ENCODE measurements at places on chromosomes 7 and 10.
A peak's percentile ranks its signal among the peaks of the same experiment; 100 is the strongest.

GRCh38 chr10:43957267-43958070 lies 308.8 kb upstream of the ZNF32 start:
- no peak for DNase-seq

- DNase-seq: no peak
Observed at GRCh38 chr7:68691261-68692216, 906.7 kb upstream of the AUTS2 start.

DNA sequence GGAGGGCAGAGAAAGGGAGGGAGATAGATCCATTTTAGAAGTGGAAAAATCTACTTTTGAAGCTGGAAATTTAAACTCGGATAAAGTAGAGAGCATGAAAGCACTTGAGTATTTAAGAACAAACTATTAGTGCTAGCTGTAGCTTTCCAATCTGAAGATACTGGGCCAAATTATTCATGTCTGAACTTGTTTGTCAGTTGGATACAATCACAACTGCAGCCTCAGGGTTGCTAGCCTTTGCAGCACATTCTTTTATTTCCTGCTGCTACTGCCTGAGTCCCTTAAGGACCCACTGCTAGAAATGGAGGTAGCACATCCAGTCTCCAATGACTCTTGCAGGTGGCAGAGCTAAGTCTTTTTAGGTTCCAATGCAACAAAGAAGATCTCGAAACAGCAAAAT lies 8.3 kb upstream of the SLC25A13 start:
- no peak for DNase-seq

- DNase-seq: no peak
Observed at GRCh38 chr7:90552521-90552920, 43.6 kb upstream of the CDK14 start.

GRCh38 chr7:80047032-80047431 lies 87.6 kb upstream of the GNAI1 start:
- no peak for DNase-seq

DNA sequence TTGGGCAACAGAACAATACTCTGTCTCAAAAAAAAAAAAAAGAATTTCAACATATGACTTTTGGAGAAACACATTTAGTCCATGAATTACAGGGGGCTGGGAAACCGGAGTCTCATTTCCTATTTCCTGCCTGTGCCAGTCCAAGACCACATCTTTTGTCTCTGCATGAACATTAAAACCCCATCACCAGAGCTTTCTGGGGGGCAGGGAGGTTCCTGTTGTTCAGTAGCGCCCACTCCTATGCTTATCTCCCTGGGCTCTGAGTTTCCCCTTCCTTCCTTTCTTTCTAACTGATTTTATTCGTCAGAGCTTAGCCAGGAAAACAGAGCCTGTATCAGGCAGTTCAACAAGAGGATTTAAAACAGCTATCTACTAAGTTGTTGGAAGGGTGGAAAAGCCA lies 119.3 kb downstream of the CALN1 start:
- DNase-seq: no peak

DNA sequence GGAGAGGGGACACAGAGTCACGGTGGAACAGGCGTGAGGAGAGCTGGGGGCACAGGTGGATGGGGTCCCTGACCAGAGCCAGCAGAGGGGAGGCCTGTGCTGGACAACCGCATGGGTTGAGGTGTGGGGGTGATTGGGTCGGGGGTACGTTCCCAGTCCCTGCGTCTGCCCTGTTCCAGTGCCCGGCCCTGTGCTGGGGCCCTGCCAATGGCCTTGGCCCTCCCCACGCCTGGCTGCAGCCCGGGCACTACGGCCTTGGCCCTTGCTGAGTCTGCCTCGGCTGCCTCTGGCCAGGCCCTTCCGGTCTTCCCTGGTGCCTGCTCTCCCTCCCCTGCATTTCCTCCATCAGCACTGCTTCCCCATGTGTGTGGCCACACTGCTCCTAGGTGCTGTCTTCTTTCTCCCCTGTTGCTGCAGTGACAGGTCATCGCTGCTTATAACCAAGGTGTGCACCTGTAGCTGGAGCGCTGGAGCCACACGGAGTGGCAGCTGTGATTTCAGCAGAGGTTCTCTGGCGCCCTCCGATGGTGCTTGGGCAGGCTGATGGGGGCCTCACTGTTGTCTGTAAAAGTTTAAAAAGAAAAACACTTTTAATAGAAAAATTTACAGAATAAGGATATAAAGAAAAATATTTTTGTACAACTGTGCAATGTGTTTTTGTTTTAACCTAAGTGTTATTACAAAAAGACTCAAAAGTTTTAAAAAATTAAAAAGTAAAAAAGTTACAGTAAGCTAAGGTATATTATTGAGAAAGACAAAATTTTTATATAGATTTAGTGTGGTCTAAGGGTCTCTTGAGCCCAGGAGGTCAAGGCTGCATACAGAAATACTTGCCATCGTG lies 45.2 kb upstream of the BHLHA15 start:
- peak; percentile 22 for DNase-seq

DNA sequence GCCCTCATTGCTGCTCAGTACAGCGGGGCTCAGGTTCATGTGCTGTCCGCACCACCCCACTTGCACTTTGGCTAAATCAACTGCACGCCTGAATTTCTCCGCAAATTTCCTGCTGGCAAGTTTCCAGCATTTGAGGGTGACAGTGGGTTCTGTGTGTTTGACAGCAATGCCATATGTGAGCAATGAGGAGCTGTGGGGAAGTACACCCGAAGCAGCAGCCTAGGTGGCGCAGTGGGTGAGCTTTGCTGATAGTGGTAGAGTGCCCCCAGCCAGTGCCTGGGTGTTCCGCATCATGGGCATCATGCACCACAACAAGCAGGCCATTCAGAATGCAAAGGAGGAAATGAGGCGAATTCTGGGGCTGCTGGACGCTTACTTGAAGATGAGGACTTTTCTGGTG lies 103.9 kb upstream of the POT1 start:
- DNase-seq: no peak

DNA sequence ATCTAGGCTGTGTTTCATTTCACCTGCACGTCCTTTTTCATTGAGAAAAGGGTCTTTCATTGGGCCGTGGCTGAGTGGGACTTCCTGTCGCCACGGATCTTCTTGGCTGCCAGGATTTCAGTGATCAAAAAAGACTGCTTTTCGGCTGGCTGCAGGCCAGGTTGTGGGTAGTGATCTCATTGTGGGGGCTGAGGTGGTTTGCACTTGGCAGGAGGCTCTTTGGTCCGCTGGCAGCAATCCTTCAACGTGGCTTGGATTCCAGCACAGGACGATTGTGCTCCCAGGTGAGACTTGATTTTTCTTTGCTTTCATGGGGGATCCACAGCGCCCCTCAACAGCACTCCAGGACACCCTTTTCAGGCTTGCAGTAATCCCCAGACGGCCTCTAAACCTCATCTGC lies 29.0 kb upstream of the ZNF273 start:
- no peak for DNase-seq

GRCh38 chr10:68166871-68167585 lies 57.7 kb downstream of the MYPN start:
- no peak for DNase-seq

DNA sequence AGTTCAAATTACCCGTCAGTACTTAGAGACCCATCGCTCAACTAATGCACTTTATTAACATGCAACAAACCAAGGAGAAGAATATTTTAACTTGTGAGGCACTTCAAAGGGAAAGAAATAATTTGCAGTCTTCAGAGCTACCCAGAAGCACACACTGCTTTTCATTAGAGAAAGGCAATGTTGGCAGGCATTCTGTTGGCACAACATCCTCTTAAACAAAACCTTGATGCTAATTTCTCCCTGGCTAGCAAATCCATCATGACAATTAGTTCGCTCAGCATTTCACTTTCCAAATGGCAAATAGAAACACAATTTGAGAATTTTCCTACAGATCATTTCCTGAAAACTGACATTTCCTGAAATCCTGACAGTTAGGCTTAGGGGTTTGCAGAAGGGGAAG lies 155.6 kb upstream of the FAM13C start:
- no peak for DNase-seq

- no peak for DNase-seq
Observed at GRCh38 chr7:127600885-127601284, 7.3 kb downstream of the FSCN3 start.

GRCh38 chr7:80659120-80660055 lies 20.9 kb downstream of the CD36 start:
- no peak for DNase-seq

GRCh38 chr7:80482950-80483349 lies 28.9 kb downstream of the GNAT3 start:
- DNase-seq: no peak

- no peak for DNase-seq
Observed at GRCh38 chr7:79741684-79742083, 288.2 kb upstream of the MAGI2 start.

- no peak for DNase-seq
Observed at GRCh38 chr10:45373003-45373575, 927 bp upstream of the ALOX5 start.

- no peak for DNase-seq
Observed at GRCh38 chr10:106395041-106395749, 769.3 kb downstream of the SORCS1 start.

DNA sequence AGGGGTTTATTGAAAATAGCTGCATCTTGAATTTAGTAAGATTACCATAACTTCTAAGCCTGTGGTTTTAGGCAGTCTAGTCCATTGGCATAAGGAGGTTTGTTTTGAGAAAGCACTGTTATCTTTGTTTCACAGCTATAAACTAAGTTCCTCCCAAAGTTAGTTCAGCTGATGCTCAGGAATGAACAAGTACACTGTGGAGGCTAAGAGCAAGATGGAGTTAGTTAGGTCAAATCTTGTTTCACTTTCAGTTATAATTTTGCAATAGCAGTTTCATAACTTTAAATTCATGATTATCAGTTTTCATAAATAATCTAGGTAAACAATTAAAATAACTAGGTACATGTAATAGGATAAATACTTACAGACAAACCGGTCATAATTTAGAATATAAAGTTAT lies 15.4 kb downstream of the SEC61G start:
- DNase-seq: no peak

GRCh38 chr10:51955696-51956095 lies 256.3 kb upstream of the CSTF2T start:
- no peak for DNase-seq

DNA sequence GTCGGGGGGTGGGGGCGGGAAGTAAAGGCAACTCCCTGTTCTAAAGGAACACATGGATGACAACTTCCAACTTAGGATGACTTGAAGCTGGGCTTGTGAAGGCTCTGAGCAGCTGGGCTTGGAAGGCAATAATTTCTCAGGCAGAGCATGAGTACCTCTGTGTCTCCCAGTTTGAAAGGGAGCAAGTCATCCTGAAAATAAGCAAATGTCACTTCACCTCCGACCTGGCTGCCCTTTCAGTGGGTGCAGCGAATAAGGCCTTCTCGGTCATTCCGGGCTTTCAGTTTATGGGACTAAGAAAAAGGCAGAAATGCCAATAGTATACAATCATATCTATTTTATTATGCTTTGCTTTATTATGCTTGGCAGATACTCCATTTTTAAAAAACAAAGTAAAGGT lies 15.3 kb upstream of the ADAMTS14 start:
- DNase-seq: no peak

DNA sequence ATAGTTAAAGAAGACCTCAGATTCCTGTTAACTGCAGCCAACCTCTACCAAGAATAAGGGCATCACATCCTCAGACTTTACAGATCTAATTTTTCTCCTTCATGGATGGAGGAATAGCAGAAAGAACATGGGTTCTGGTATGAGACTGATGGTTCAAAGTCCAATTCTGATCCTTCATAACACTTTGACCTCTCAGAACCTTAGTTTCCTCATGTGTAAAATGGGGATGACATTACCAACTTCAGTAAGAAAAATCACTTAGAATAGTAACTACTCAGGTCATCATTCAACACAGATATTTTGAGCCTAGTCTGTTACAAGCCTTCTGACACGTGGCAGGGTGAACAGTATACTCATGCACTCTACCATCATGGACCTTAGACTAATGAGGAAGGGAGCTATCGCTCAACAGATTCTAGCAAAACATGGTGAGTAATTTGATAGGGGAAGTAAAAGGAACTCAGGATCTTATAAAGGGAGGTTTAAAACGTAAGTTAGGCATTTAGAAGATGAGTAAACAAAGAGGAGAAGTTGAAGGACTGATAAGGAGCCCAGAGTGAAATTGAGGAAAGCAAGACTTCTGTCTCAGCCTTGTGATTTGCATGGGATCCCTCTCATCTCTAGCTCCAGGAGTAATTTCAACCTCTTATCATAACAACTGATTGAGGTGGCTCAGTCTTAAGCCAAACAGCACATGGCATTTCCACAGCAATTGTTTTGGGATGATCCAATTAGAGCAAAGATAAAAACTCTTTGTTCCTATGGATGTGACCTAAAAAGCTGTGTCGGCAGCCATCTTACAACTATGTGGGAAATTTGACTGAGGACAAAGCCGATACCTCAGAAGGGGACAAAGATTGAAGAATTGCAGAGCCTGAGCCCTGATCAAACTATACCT lies 69.2 kb upstream of the TCF7L2 start:
- DNase-seq: no peak

DNA sequence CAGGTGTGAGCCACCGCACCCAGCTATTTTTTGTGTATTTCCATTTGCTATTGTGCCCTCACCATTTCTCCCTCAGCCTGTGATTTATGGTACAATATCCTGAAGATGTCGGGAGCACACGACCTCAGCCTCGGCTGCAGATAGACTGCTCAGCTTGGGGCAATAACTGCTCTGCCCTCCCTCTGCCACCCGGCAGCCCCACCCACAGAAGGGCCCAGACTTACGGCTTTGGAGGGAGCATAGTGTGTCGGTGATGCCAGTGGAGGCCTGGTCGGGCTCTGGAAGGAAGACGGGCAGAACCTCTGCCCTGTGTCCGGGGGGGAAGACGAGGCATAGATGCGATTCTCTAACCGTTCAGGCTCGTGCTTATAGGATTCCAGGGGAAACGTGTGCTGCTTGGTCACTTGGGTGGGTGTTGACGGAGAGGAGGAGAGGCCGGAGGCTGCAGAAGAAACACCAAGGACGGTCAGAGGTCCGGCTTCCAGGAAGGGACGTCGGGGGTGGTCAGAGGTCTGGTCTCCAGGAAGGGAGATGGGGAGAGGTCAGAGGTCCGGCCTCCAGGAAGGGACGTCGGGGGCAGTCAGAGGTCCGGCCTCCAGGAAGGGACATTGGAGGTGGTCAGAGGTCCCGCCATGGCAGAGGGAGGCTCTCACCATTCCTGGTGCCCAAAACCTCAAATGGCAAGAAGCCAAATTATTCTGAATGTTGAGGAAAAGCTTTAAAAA lies 155.7 kb upstream of the RHEB start:
- DNase-seq: no peak

- no peak for DNase-seq
Observed at GRCh38 chr10:129963641-129964501, at the start of gene EBF3. Gene EBF3 (minus strand): TSS chr10:129964274. CDS start chr10:129963768, 506 bp downstream.

DNA sequence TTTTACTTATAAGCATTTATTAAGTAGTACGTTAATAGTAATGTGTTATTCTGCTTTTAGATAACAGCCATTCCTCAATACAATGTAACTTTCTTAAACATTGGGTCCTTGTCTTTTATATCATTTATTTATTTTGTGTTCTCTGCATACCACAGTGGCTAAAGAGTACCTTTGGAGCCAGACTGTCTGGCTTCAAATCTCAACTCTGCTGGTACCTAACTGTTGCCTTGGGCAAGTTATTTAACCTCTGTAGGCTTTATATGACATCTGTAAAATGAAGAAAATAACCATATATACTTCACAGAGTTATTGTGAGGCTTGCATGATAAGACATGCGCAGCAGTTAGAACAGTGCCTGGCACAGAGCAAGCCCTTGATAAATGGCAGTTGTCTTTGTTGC lies 397.6 kb downstream of the MDFIC start:
- DNase-seq: no peak

GRCh38 chr7:100446040-100446439 lies 9.7 kb upstream of the PPP1R35 start:
- DNase-seq: no peak

GRCh38 chr10:116978901-116979300 lies 26.1 kb downstream of the SHTN1 start:
- DNase-seq: no peak

Measured in hypothalamus (tissue), 51 donors.